A549 treated with CORT108297 at 1 μM for 4 hours (cell line): ENCODE measurements at places on chromosomes 7 and 10. TPM values are rescaled to one million over a fixed set of nuclear protein-coding genes. Genes with fewer than 3 reads are reported as not detected.

The FOXI2 gene
- not detected in 5 replicates for total RNA-seq

The GDF2 gene
- total RNA-seq = not detected in 5 replicates

The BAG3 gene
- 140 to 191 TPM (median 164 TPM) in 5 replicates for total RNA-seq

The CNPY1 gene
- total RNA-seq = not detected in 5 replicates
